ENCODE measurements at places on chromosomes 12 and 14.

- no peak for DNase-seq
Measured at GRCh38 chr14:63941023-63941422, 88.2 kb downstream of the SYNE2 start.

- DNase-seq, result peak; percentile 32
Measured at GRCh38 chr14:105485739-105486162, 935 bp upstream of the CRIP1 start.

DNA sequence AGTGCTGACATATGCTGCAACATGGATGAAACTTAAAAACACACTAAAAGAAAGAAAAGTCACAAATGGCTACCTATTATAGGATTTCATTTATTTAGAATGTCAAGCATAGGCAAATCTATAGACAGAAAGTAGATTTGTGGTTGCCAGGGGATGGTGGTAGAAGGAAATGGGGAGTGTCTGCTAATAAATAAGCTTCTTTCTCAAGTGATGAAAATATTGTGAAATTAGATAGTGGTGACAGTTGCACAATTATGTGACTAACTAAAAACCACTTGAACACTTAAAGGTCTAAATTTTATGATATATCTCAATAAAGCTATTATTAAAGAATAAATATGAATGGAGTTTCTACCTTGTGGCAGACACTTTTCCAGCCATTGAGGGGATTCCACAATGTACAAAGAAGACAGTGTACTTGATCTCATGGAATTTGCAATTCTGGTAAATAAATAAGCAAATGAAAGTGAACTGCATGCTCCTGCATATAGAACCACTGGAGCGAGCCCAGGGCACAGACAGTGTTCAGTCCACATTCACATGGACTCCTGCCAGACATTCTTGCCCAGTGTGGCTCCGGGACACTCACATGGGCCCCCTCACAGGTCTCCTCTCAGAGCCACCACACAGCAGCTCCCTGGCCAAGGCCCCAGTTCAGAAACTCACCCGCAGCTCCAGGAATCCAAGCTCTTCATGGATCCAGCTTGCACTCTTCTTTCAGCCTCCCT lies 107.1 kb upstream of the ARID2 start:
- DNase-seq, result peak; percentile 34

DNA sequence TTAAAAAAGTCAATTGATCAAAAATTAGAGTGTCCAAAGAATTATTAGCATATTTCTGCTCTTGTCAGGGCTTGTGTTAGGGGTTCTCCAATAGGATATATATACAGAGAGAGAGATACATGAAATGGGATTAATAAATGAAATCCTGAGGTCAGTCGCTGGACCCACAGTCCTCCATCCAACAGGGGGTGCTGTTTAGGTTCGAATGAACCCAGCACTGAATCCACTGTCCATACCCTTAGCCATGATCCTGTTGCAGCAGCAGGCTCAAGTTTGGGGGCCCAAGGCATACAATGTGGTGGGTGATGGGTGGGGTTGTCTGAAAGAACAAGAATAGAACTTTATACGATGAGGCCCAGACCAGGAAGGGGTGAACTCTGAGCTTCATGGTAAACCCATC lies 780 bp upstream of the MYO1H start:
- DNase-seq, result no peak

GRCh38 chr14:74204491-74204890 lies 34.8 kb upstream of the VSX2 start:
- no peak for DNase-seq

DNA sequence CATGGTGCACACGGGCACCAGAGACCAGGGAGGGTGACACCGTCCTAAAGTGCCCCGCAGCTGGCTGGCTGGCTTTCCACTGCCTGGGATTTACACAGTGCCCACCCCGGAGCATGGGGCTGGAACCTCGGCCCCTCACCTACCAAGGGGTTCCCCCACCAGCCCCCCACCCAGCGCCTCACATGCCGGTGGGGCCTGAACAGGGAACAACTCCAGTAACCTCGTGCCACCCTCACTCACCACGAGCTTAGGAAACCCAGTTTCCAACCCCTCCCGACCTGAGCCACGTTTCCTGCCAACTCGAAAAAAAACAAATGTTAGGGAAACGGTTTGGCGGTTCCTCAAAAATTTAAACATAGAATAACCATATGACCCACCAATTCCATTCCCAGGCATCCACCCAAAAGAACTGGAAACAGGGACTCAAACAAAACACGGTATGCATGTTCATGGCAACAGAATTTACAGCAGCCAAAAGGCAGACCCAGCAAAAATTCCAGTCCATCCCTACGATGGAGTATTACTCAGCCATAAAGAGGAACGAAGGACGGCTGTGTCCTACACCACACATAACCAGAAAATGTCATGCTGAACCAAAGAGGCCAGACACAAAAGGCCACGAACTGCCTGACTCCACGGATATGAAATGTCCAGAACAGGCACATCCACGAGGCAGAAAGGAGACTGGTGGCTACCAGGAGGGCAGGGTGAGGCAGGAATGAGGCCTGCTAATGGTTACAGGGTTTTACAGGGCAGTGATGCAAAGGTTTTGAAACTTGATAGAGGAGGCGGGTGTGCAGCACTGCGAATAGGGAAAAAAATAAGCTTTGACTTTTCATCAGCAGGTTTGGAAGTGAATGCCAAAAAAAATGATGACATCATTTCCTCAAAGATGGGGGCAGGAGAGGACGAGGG lies 68.9 kb downstream of the NCOR2 start:
- peak; percentile 55 for DNase-seq

DNA sequence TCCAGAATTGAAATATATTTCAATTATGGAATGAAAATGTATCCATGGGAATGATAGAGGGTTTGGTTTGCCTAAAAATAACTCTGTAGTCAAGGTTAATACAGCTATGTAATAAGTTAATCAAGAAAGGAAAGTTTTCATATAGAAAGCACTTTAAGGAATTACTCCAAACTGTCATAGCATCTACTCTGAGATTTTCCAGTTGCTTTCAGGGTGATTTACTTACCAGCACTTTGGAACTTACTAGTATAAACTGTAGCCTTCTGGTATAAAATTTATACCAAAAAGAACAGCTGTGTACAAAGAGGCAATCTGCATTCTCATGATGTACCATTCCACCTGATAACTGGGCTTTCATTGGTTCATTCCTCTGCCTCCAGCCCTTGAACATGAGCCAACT lies 87.1 kb downstream of the ARF6 start:
- no peak for DNase-seq

DNA sequence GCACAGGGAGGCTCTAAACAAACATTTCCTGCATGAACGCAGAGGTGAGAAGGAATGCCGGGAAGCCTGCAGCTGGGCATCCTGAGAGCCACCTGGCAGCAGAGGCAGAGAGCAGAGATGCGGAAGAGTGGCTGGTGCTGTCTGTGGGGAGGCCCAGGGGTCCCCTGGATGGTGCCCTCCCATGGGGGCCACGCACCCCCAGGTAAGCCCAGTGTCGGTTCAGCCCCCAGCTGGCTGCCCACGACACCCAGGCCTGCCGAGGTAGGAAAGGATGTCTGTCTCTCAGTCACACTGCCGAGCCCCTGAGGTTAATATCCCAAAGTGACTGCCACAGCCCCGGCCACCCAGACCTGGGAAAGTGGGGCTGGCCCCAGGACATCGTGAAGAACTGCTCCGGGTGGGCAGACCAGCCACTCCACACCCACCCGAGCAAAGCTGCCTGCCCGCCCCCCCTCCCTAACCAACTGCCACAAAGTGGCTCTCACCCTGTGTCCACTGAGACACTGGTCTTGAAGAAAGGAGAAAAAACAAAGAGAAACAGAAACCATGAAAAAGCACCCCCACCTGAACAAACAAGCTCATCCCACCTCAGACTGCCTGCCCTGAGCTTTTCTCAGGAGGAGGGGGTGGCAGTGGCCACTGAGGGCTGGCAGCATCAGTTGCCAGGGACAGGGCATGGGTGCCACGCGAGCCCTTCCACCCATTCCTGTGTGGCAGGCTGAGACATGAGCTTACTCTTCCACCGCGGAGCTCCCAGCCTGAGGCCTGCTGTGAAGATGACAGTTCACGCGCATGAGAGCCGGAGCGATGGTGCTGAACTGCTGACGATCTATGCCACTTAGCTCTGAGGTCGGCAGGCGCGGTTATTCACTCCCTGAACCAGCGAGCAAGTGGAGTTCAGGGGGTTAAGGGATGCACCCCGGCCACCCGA lies 40.8 kb downstream of the CCDC88C start:
- no peak for DNase-seq

GRCh38 chr12:83461336-83461935 lies 774.7 kb downstream of the TMTC2 start:
- DNase-seq, result no peak

DNA sequence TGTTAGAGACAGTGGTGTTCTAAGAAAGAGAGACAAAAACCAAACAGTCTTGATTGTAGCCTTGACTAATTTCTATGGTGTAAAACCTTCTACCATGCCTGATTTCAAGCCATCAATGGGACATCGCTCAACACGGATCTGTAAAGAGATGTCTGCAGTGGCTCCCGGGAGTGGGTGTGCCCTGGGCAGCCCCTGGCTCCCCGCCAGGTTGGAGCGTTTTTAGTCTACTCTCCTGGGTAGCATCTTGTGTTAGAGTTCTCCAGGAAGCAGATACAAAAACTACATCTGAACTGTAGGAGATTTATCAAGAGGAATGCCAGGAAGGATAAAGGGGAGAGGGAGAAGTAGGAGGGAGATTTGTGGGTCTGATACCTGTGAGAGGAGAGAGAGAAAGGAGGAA lies 1212.9 kb downstream of the BCL11B start:
- DNase-seq, result no peak

DNA sequence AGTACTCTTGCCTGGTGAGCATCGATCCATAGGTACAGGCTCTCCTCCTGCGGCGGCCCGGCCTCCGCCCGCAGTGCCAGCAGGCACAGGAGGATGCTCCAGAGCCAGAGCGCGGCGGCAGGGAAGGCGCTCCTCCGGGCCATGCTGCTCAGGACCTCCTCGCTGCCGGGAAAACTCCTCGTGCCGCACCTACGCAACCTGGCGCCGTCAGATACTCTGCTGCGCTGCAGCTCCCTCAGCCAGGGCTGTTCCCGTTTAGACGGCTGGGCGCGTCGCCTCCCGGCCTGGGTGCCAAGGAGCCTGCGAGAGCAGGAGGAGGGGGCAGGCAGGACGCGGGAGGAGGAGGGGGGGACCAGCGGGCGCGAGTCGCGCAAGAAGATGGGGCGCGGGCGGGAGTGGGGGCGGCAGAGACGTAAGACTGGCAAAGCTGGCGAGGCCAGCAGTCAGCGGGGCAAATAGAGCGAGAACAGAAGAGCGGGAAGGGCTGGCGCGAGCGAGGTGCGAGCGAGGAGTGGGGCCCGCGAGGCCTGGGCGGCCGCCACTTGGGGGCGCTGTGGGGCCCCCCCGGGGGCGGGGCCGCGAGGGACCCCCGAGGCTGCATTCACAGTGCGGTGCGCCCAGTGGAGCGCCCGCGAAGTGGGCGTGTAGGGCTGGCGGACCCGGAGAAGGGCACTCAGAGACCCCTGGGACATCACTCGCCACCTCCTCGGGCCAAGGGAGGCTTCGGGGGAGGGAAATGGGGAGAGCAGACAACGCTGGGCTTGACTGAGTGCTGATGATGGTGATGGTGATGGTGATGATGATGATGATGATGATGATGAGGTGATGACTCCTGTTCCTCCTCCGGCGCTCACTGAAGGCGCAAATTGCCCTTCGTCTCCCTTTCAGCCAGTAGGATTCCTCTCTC lies at the start of gene WIF1:
Gene WIF1, minus strand, starts transcription at position 257 of the 907 bp plus-strand sequence. Its CDS starts 114 bp downstream, at position 143.
- DNase-seq, result peak; percentile 8

DNA sequence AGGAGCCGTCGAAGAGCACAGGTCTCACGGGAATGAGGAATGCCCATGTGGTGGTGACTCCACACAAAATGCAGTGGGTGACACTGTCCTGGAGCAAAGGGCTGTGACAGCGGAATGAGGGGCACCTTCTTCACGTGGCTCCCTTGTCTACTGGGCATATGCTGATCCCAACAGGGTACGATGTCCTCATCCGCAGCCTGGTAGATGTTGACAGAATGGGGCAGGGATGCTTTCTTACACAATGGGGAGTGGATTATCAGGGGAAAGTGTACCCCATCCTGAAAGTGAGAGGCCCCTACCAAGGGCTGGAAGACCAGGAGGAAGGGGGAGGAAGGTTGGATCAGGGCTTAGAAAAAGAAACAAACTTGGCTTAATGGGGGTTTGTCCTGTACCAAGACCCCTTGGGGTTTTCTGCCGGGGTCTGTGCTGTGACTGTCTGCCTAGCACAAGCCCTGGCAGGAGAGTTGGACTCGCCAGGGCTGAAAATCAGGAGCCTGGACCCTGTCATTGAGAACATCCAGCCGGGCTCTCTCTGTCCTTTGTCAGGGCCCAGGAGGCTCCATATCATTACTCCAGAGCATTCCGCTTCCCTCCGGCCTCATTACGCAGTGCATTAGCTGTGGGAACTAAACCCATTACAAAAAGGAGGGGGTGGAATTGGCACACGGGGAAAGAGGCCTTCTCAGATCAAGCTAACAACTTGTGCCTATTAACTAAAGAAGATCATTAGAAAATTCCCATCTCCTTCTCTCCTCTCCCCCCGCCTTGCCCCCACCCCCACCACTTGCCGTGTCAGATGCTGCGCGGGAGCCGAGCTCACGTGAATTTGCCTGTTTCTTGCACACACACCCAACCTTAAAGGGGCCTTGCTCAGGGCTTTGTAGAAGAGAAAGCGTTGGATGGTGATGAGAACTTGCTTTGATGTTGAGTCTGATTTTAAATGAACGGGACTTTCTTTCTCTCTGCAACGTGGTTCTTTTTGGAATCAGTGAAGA lies 171.8 kb upstream of the PARP11 start:
- no peak for DNase-seq

- no peak for DNase-seq
Measured at GRCh38 chr12:56334490-56334793, 642 bp upstream of the PAN2 start.

GRCh38 chr12:43812926-43813325 lies 6.8 kb upstream of the TWF1 start:
- DNase-seq, result no peak

- DNase-seq, result no peak
Measured at GRCh38 chr12:56599797-56600196, 30.3 kb downstream of the BAZ2A start.

DNA sequence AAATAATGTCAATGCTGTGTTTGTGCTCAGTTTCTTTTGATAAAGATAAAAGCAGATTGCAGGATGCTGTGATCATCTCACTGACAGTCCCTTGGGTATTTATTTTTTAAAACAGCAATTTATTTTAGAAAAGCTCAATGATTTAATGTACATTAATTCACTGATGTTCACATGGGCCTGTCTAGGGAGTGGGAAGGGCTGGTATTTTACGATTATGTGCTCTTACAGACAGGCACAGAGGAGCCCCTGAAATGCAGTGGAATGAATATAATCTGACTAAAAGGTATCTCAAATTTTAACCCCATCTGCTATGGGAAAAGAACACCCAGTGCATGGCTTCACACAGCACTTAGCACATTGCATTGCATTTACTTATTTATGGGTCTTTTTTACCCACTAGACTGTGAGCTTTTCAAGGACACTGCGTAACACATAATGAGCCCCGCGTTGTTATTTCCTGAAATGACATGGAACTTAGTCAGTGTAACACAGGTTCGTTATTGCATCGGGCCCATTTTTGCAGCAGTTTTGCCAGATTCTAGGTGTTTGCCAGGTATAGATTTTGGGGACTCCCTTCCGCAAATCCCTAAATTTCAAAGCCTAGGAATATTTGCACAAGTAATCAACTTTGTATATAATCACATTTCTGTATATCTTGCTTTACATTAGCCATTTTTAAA lies 425.3 kb upstream of the FBXO33 start:
- no peak for DNase-seq

Measured in suppressor macrophage (primary cell).